Activated CD4-positive, alpha-beta memory T cell treated with anti-CD3 and anti-CD28 coated beads for 36 hours (primary cell): ENCODE measurements at places on chromosomes 11 and 22.

GRCh38 chr22:28938286-28938833, 55.0 kb downstream of the ZNRF3 start:
- DNase-seq, result no peak

- DNase-seq, result no peak
Observed at GRCh38 chr11:12512132-12512531, 134.8 kb downstream of the PARVA start.

DNA sequence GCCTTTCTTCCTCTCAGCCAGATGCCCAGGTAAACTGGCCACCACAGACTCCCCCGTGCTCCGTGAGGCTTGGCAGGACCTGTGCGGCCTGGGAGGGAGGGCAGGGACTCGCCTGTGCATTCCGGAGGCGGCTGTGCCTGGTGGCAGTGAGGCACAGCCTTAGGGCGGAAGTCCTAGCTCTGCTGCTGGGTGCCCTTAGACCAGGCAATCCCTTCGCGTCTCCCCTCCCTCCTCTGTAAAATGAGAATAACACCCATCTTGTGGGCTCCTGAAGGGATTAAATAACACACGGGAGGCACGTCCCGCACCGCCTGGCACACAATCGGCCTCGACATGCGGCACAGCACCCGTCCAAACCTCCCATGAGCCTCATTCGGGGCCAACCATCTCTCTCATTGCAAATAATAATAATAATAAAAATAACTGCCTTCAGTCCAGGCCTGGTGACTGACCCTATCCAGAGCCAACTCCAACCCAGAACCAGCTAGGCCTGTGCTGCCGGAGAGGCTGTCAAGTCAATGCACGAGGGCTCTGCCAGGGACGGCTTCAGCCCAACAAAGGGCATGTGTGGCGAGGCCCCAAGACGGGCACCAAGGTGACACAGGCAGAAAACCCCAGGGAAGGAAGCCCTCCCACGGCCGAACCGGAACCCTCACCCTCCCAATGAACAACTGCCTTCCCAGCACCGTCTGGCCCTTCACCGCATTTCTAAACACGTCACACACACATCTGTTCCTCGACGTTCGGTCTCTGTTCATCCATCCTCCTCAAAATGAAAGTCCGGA, 8.2 kb downstream of the LTO1 start:
- DNase-seq, result no peak

- no peak for DNase-seq
Observed at GRCh38 chr22:49247194-49247924, 580.3 kb downstream of the BRD1 start.

GRCh38 chr11:46075928-46076327, 45.3 kb downstream of the PHF21A start:
- DNase-seq, result no peak

DNA sequence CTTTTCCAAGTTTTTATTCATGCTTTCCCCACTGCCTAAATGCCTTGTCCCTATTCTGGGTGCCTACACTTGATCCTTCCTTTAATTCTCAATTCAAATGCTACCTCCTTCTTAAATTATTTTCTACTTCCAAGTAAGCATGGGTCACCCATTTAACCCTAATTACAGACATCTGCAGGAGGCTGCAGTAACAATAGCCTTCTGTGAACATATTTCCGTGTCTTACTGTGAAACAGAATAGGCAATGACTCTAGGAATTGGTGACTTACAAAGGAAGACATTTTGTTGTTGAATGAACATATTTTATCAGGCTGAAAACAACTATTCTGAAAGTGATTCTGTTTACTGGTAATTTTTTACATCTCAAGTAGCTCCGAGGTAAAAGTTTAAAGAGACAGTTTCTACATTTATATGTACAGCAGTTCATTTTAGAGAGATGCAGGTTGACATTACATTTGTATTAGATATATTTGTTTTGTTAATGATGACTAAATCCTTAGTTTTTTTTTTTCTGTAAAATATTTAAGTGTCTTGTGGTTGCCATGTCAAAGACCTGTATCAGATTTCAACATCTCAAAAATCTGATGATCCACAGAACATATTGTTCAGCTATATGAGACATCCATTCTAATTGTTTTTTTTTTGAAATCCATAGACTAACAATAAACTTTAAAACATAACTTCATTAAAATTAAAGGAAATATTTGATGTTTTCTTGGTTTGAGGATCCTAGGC, 316.8 kb downstream of the CASP12 start:
- DNase-seq, result no peak

- no peak for DNase-seq
Observed at GRCh38 chr11:44198146-44198724, 102.8 kb downstream of the EXT2 start.

DNA sequence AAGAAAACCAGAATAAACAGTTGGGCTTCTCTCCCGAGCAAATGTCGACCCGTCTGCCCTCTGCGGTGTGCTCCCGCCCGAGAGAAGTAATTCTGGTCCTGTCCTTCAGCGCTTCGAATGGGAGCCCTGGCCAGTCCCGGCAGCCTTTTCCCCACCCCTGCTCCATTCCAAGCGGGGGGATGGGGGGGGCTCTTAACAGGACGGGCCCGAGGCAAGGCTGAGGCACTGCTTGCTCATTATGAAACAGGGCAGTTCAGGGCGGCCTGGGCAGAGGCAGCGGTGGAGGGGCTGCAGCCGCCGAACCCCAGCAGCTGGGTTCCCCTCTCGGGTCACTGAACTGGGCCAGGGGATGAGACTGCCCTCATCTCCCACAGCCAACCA, 9.1 kb downstream of the BACE1-AS start:
- no peak for DNase-seq

DNA sequence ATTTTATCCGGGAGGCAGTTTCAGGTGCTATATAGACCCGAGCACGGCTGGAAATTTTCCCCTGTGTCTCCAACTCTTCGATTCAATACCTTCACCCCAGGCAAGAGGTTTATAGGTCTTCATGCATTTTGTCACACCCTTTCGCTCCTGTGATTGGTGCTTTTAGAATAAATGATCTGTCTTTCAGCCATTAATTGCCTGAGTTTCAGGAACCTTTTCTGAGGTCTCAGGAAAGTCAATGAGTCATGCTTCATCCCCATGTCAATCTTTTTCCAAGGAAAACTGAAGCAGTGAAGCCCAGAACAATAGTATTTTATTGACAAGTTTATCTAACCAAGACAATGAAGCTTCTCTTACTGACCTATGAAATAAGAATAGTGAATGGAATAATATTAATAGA, 29.9 kb downstream of the FAM181B start:
- no peak for DNase-seq

GRCh38 chr11:120709808-120710207, 198.3 kb downstream of the GRIK4 start:
- no peak for DNase-seq

GRCh38 chr11:67639438-67639859, at the start of gene TBX10:
TSS of gene TBX10 (minus strand) at chr11:67639763. CDS start at chr11:67639472, 291 bp downstream.
- no peak for DNase-seq
